ENCODE measurements at places on chromosomes 13 and 19.

- DNase-seq: no peak
Measured at GRCh38 chr13:101025925-101026324, 351.3 kb upstream of the TMTC4 start.

- no peak for DNase-seq
Measured at GRCh38 chr13:102002287-102002686, 399.6 kb downstream of the FGF14 start.

- DNase-seq: no peak
Measured at GRCh38 chr19:29216021-29216420, 3.1 kb upstream of the UQCRFS1 start.

- no peak for DNase-seq
Measured at GRCh38 chr13:59012731-59013130, 1151.0 kb downstream of the DIAPH3 start.

GRCh38 chr13:97221989-97222700 lies at the start of gene MBNL2:
TSS of gene MBNL2 (plus strand) at chr13:97222333. CDS start at chr13:97276236, 53,903 bp downstream.
- peak; percentile 79 for DNase-seq

DNA sequence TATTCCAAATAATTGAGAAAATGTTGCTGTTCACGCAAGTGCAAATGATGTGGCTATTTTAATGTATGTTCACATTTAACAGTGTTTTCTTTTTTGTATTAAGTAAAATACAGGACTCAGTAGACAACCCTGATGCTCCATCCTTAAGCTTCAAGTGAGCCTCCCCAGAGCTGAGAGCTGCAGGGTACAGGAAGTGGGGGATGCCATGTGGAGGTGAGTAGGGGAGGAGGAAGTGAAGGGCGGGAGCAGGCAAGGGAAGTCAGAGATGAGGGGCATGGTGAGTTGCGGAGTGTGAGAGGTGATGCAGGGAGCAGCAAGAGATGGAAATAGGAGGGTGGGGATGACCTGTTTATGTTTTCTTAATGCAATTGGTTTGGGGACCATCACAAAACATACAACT lies 711.0 kb downstream of the UQCRFS1 start:
- DNase-seq: no peak

DNA sequence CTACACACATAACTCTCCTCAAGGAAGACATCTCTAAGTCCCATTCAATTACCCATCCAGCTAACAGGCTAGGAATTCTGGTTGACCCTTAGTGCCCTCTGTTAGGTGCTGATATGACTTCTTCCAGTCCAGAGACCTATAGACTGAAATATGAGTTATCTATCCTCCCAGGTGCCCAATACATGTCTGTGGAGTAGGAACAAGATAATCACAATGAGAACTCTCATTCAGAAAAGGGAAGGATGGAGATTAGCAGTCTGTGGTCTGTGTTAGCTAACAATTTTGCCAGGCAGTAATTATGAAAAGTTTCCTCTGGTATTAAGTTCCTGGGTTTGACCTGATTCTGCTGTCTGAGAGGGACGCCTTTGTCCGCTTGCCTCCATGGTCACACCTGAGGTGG lies 44.2 kb upstream of the SLAIN1 start:
- DNase-seq: no peak

GRCh38 chr13:52945348-52945747 lies 83.3 kb upstream of the OLFM4 start:
- DNase-seq: no peak

DNA sequence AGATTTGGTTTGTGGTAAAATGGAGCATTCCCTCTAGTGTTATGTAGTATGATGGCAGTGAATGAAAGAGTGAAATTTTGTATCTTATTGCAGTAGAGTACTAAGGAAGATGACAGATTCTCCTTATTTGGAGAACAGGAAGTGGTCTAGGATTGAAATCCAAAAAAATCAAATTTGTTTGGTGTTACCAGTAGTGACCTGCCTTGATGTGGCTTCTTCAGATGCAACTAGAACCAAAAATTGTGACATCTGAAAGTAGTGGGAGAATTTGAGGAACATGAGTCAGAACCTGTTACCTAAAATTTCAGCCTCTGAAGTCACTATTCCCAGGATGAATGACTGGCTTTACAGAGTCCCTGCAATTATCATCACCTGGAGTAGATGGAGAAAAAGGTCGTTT lies 165.9 kb downstream of the KLF5 start:
- DNase-seq: no peak

DNA sequence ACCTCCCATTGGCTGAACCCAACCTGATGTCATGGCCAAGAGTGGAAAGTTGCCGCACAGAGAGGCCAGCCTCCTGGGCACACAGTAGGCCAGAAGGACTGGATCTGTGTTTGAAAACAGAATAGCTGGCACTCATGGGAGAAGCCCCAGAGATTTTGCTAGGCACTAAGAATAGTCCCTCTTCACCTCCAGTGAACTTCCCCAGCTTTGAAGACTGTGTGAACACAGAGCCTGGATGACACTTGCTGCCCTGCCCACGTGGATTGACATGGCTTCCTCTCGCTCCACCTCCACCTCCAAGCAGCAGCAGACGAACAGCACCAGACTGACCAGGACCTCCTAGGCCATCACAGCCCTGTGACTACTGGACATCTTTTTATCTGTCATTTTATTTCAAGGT lies 37.9 kb upstream of the KL start:
- DNase-seq: no peak

DNA sequence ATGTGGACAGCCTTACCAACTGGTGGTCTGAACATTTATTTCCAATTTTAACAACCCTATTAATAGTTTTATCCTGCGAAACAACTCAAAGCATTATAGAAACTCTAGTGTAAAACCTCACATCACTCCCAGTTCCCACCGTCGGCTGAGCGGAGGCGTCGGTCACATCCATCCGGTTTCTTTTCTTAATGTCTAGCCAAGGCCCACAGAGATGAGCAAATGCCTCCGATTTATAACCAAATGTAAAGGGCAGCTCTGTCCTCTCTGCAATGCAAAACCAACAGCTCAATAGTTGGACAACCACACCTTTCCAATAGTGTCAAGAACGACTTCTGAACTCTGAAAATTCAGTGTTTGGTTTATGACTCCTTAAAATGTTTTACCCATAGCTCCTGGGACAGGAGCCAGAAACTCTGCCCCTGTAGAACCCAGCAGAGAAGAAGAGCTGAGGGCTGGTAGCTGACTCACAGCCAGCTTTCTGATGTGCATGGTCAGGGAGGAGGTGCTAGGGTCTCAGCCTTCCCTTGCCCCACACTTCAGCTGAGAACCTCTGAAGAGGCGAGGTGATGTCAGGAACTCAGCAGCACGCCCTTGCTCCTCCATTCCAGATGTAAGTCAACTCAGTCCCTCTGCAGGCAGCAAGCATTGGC lies 90.2 kb upstream of the UQCRFS1 start:
- no peak for DNase-seq

DNA sequence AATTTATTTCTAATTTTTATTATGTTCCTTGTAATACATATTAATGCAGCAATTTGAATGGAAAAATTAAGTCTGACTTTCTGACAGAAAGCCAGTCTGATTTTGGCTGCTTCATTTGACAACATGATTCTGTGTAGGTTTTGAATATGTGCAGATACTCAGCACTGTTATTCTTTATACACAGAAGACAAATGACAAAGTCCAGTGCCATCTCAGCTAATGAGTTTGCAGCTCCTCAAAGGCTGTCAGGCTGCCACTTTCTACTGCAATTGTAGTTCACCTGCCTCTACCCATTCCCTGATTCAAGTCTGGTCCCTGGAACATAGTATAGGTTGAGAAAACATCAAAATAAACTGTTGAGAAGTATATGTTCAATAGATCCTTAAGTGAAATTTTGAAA lies 2.9 kb upstream of the CHAMP1 start:
- DNase-seq: no peak

DNA sequence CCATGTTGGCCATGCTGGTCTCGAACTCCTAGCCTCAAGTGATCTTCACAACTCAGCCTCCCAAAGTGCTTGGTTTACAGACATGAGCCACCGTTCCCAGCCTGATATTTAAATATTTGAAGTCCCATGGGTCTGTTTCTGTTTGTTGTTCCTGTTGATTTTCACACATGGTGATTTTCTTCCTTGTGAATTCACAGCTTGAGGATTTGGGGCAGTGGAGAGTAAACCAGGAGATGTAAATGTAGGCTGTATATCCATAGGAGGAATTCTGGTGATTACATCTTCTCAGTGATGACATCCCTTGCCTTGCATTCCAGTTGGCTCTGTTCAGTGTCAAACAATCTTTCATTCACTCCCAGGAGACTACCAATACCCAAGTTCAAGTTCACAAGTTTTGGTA lies 471.9 kb downstream of the KCTD12 start:
- DNase-seq: no peak

DNA sequence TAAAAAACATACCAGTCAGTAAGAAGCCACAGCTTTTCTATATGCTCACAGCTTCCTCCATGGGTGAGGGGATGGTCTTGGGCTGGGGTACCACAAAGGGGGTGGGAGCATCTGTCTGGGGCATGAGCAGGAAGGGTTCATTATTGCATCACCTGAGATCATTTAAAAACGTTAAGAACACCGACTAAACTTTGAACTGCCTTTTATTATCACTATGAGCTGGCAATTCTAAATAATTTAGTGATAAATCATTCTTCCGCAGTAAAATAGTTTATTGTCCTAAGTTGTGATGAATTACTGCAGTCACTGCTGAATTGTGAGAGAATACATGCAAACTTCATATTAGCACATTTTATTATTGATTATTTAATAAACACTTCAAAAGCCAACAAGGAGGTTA lies 71.6 kb downstream of the KL start:
- DNase-seq: no peak

DNA sequence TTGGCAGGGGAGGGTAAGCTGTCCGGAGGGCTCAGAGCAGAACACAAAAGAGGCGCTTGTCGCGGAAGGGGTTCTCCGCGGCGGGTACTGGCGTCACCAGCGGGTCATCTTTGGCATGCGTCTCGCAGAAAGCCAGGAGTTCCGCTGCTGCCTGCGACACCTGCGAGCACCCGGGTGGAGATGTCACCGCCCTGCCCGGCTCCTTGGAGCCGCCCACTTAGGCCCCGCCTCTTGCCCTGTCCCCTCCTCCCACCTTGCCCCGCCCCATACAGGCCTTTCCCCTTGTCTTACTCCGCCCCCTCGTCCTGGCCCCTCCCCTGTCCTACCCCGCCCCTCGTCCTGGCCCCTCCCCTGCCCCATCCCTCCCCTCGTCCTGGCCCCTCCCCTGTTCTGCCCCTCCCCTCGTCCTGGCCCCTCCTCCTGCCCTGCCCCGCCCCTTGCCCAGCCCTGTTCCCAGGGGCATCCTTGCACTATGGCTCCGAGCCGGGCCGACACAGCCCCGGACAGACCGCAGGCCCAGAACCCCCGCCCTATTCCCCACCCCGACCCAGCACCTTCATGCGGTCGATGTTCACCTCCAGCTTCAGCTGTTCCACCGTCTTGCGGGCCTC lies 1.9 kb downstream of the GNG8 start:
- DNase-seq: no peak

GRCh38 chr13:41589434-41589833 lies 132.1 kb downstream of the RGCC start:
- no peak for DNase-seq

GRCh38 chr19:38433268-38433733 lies at the start of gene RYR1:
TSS of gene RYR1 (plus strand) at chr19:38433691. CDS start at chr19:38433830, 139 bp downstream.
- no peak for DNase-seq

DNA sequence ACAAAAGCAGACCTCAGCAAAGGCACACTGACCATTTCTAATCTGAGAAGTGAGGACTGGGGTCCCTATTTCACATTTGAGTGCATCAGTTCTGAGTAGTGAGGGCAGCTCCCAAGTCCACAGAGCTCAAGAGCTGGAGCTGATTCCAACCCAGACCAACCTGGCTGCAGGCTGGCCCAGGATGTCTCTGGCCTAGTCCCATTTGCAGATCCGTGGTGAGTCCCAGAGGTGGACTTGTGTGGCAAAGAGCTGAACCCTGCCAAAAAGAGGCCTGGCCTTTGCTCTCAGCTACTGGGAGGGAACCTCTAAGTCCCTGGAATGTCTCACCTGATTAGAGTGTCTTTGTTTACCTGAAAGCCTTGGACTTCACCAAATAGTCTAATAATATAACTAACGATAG lies 14.6 kb downstream of the SIGLEC7 start:
- no peak for DNase-seq

- DNase-seq: no peak
Measured at GRCh38 chr13:102962430-102962829, 103.8 kb downstream of the SLC10A2 start.

- DNase-seq: no peak
Measured at GRCh38 chr19:45515081-45515624, 7.9 kb downstream of the VASP start.

- DNase-seq: no peak
Measured at GRCh38 chr13:111556496-111556895, 236.1 kb downstream of the TEX29 start.

- DNase-seq: no peak
Measured at GRCh38 chr19:54795758-54796157, 7.7 kb upstream of the KIR2DL4 start.

GRCh38 chr13:31209841-31210210 lies 10.1 kb downstream of the B3GLCT start:
- no peak for DNase-seq

GRCh38 chr13:71870100-71870499 lies 3.1 kb upstream of the DACH1 start:
- DNase-seq: no peak

GRCh38 chr13:96130818-96131340 lies 41.0 kb downstream of the HS6ST3 start:
- DNase-seq: no peak

DNA sequence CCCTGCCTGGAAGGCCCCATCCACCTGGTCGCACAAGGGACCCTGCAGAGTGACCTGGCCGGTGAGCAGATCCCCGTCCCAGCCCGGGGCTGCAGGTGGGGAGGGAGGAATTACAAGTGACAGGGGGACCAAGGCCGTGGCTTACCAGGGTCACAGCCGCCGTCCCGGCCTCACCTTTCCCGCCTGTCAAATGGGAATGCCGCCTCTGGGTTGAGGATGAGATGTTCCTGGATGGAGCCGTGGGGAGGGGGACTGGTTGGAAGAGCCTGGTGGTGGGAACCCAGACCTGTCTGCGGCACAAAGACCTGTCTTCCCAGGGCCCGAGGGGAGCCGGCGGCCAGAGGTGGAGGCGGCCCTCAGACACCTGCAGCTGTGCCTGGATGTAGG lies 5.5 kb downstream of the PLK5 start:
- DNase-seq: no peak

GRCh38 chr19:28495046-28495445 lies 717.9 kb downstream of the UQCRFS1 start:
- DNase-seq: no peak

- no peak for DNase-seq
Measured at GRCh38 chr19:19256072-19256969, 16.8 kb downstream of the TM6SF2 start.

DNA sequence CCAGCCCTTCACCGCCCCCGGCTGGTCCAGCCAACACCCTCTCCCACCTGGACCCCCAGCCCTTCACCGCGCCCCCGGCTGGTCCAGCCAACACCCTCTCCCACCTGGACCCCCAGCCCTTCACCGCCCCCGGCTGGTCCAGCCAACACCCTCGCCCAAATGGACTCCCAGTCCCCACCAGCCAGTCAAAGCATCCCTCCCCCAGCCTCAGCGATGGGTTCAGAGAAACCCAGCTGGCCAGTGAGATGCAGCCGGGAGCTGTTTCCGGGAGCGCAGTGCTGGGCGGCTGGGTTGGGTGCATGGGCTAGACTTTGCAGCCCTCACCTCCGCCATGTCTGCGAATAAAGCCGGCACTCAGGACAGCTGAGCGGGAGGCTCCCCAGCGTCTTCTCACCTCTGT lies 6.5 kb upstream of the CDC34 start:
- DNase-seq: no peak

Data from NCI-H2081 treated with DMSO at 0.1 percent for 48 hours (cell line).